ENCODE measurements at places on chromosomes 1 and 21.

DNA sequence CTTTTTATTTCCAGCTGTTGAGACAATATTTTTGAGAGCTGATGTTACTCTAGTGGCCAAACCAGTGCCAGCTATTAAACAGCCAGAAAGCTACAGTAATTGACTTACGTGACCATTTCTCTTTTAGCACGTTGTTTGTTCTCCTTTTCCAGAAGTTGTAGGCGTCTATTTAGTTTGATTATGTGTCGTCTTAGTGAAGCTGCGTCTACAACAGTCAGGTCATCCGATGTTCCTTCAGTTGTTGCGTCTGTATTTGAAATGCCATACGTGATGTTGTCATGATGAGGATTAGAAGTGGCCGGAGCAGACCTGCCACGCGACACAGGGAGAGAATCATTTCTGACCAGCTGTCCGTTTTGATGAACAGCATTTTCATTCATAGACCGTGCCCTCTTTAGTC lies 38.2 kb downstream of the TMEM51 start:
- no peak for DNase-seq

DNA sequence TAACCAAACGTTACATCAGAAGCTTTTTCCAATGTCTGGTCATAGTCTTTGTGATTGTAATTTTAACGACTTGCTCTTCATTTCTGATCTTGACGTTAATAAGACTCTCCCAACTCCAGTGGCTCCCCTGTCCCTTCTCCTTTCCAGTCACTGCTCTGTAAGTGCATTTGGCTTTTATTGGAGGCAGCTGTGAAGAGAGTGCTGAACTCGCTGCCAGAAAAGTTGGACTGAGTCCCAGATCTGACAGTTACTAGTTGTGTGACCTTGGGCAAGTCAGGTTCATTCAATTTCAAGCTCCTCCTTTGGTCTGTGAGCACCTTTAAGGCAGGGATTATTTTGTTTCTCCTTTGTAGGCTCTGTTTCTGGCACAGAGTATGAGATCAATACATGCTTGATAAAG lies 109.6 kb upstream of the TSPAN2 start:
- DNase-seq = no peak

- DNase-seq = peak; percentile 74
Observed at GRCh38 chr1:40078512-40079333, 18.3 kb downstream of the PPT1 start.

GRCh38 chr1:31980835-31981455 lies 32.7 kb upstream of the KHDRBS1 start:
- DNase-seq = peak; percentile 51

DNA sequence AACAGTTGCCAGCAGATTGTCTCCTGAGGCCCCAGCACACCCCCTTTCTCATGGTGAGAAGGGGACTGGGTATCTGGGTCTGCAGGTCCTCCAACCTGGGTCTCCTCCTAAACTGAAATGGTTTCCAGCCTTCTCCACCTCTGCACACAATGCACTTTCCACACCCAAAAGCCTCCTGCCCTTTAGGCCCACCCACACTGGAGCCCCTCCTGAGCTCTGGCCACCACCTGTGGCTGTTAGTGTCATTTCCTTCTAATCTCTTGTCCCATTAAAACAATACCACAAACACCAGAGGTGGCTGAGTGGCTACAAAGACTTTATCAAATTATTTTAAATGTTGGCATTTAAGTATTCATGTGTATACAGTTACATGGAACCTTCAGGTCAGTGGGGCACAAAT lies 11.5 kb downstream of the GPR3 start:
- peak; percentile 31 for DNase-seq

GRCh38 chr1:27049607-27050006 lies 37.0 kb upstream of the TENT5B start:
- DNase-seq = no peak

DNA sequence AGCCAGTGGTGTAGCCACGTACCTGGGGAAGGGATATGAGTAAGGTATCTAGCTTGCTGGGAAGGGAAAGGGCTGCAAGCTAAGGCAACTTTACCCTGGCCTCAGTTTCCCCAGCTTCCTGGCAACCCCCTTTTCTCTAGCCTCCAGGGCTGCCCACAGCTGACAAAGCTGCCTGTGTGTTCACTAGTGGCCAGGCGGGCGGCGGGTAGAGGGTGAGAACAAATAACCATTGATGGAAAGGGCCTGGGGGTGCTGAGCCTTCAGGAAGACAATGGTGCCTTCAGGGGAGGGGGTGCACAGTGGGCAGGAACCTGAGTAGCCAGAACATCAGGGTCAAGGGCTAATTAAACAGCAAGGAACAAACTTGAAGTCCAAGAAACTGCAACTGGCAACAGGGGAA lies 6.1 kb downstream of the CERS2 start:
- DNase-seq = no peak

GRCh38 chr21:31352836-31353235 lies 8.8 kb upstream of the TIAM1 start:
- no peak for DNase-seq

- no peak for DNase-seq
Observed at GRCh38 chr1:56788588-56788987, 30.6 kb downstream of the FYB2 start.

GRCh38 chr1:203480525-203481084 lies 5.0 kb downstream of the PRELP start:
- DNase-seq = peak; percentile 37

DNA sequence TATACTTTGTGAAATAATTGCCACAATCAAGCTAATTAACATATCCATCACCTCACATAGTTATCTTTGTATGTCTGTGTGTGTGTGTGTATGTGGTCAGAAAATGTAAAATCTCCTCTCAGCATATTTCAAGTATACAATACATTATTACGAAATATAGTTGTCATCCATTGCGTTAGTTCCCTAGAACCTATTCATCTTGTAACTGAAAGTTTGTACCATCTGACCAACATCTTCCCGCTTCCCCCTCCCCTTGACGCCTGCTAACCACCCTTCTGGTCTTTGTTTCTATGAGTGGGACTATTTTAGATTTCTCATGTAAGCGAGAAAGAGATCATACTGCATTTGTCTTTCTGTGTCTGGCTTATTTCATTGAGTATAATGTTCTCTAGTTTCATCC lies 455.3 kb downstream of the KCNT2 start:
- no peak for DNase-seq
